CD4-positive, alpha-beta T cell (primary cell): ENCODE measurements at places on chromosomes 5 and 9. TPM values are rescaled to one million over a fixed set of nuclear protein-coding genes. Genes with fewer than 3 reads are reported as not detected.

- no peak for DNase-seq
- H3K36me3 ChIP-seq, result no peaks in the 10 kb centered on the region
- H3K4me1 ChIP-seq, result no peaks in the 10 kb centered on the region
- no peak overlapping the region for H3K4me3 ChIP-seq
Observed at GRCh38 chr5:34480810-34481528, 175.2 kb upstream of the RAI14 start.

Gene SLC4A9
- total RNA-seq, result not detected

Gene STOML2
- 29.8 TPM for total RNA-seq

DNA sequence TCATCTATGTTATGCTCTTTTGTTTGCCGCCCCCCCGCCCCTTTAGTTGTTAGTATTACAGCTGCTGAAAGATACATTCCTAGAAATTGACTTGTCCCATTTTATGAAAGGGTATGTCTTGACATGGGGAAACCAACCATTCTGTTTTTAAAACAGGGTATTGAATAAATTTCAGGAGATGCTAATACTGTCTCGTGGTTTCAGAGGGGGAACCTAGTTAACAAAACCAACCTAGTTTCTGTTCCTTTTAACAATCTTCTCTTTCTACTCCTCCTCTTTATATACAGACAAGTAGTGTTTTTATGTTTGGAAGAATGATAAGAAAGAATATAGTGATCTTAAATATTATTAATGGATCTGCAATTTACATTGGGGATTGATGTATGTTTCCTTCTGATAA lies 3.5 kb downstream of the PIP5K1B start:
- H3K27ac ChIP-seq, result no peak overlapping the region
- peaks cover 15% of the 10 kb centered on the region for H3K4me1 ChIP-seq
- H3K4me3 ChIP-seq, result no peak overlapping the region
- no peaks in the 10 kb centered on the region for H3K36me3 ChIP-seq

DNA sequence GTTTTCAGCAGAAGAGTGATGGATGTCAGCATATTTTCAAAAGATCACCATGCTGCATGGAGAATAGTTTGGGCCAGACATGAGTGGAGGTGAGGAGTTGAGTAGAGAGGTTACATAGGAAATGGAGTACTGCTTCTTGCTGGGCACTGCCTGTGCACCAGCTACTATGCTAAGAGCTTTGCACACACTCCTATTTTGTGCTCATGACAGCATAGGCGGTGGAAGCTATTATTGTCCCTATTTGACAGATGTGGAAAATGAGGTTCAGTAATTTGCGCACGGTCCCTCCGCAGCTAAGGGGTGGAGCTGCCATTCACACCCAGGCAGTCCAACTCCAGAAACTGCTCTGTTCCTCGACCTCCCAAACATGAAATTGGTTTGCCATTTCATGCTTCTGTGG lies 67.8 kb downstream of the ENTREP1 start:
- H3K4me3 ChIP-seq, result no peak overlapping the region
- DNase-seq, result no peak
- H3K27me3 ChIP-seq, result no peaks in the 10 kb centered on the region
- H3K4me1 ChIP-seq, result no peaks in the 10 kb centered on the region
